Bone marrow (tissue), 2 donors: ENCODE measurements at places on chromosomes 11 and 22.

GRCh38 chr11:92969634-92970347 lies at the start of gene MTNR1B:
Gene MTNR1B (plus strand): TSS chr11:92969651. CDS start chr11:92969726, 75 bp downstream.
- DNase-seq: no peak

- no peak for DNase-seq
These were observed 186.8 kb downstream of the ETS1 start for GRCh38 chr11:128400382-128401203.

GRCh38 chr11:110287537-110287936 lies 8.9 kb downstream of the RDX start:
- no peak for DNase-seq

- DNase-seq: no peak
These were observed 18.0 kb upstream of the UBASH3B start for GRCh38 chr11:122637541-122637940.

DNA sequence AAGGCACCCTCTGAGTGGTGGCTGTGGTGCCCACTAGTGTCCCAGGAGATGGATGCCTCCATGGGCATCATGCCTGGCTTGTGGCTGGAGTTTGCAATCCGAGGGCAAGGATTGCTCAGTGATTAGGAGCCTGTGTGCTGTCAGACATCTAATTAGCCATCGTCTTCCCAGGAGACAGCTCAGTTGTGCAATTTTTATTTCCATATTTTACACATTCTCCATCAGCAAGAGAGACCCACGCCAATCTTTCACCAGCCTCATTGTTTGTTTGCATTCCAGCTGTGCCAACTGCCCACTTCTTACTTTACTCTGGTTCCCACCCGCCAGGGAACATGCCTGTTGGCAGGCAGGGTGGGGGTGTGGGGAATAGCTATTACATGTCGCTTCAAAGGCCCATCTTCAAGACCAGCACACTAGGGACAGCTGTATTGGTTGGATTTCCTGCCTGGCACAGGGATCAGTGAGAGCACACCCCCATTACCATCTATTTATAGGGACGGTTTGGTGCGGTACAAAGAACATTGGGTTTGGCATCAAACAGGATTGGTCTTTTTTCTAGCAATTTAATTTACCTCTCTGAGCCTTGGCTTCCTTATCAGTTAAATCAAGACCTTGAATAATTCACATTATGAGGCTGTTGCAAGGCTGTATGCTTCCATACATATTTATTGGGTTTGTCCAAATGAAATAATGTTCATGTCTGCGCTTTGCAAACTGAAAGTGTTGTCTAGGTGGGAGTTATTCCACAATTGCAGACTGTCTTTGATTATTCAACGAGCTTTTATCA lies 80.7 kb upstream of the NAV2 start:
- DNase-seq: no peak

- DNase-seq: no peak
These were observed 5.2 kb upstream of the PLET1 start for GRCh38 chr11:112265659-112266409.

DNA sequence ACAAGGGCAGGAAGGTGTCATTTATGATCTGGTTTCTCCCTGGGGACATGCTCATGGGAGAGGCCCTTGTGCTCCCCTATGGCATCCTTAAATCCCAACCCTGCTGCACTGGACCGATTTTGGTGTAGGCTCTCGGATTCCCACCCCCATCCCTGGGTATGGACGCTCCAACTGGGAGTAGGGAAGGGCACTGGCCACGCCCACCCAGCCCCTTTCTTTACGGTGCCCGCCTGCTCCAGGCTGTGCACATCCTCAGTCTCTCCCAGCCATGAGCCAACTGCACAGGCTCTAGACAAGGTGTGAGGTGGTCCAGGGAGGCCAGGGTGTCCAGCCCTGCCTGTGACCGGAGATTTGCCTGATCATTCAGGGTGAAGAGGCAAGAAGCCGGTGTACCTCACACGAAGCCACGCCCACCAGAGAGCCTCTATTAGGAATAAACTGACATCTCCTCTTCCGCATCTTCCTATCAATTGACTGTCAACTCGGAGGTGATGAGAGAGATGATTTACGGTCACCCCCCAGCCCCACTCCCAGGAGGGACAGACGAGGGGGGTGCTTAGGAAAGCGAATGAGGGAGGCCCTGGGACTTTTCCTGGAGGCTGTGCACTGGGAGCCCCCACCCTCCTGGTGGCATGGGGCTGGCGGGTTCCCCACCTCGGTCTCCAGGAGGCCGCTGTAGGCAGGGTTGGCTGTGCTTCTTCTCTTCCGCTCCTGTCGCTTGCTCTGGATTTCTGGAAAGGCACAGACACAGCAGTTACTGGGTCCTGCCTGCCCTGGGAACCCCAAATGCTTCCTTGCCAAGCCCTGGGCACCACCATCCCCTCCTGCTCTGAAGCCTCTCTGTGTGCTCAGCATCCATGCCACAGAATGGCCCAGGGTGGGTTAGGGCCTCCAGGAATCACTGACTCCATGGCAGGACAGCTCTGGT lies 116.7 kb downstream of the PHF21B start:
- DNase-seq: no peak

DNA sequence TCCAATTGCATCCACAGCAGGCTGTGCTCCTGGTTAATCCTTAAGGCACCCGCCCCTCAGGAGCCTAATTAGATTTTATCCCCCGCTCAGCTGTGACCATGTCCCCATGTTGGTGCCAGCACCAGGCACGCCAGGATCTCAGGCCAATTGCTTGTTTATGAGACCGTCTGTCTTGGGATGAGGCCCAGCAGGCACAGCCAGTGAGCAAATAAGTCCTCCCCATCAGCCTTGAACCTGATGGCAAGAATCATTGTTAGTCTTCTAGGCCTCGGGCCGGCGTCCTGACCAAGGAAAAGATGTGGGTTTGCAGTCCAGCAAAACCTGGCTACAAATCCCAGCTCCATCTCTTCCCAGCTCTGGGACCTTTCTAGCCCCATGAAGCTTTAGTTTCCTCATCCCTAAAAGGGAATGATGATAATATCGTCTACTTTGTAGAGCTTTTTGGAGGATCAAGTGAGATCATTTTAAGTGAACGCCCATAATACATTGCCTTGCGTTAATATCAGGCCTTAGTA lies 57.3 kb downstream of the TP53I11 start:
- DNase-seq: no peak

DNA sequence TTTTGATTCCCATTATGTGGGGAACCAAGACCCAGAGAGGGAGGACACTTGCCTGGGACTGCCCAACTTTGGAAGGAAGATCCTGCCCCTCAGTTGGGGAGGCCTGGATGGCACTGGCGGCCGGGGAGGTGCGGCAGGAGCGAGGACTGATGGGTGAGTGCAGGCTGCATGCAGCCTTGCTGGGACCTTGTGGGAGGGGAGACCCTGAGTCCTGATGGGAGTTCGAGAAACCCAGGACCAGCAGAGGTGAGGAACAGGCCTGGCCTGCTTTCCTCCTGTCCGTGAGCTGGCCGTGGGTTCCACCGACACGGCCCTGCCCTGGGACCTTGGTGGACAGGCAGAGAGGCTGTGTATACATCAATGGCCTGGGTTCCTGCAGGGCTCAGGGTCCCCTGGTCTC lies 19.3 kb upstream of the SMIM38 start:
- DNase-seq: no peak
